ENCODE measurements at places on chromosomes 2 and 18.

GRCh38 chr18:45519411-45520280 is 95.6 kb upstream of the SLC14A2 start:
- DNase-seq, result no peak

- peak; percentile 66 for DNase-seq
These were observed 71.7 kb downstream of the NCAPH start for GRCh38 chr2:96407041-96407918.

- no peak for DNase-seq
These were observed 164.5 kb downstream of the LCLAT1 start for GRCh38 chr2:30611583-30611982.

- no peak for DNase-seq
These were observed 34.8 kb upstream of the PPP4R1 start for GRCh38 chr18:9649164-9649540.

DNA sequence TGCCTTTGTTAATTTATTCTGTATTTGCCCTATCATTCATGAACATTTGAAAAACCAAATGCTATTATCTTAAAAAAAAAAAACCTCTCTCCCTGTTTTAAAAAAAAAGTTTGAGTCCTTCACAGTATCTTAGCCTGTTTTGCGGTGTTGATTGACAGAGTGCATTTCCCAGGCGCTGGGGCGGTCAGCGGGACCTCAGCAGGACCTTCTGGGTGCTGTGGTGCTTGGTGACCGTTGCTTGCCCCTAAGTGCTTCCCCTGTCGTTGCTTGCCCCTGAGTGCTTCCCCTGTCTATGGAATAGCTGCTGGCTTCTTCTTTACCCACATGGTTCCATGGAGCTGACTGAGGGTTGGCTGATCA is 12.1 kb downstream of the ATP6V1C2 start:
- DNase-seq, result no peak

GRCh38 chr2:158726911-158727592 is 68.1 kb upstream of the DAPL1 start:
- no peak for DNase-seq
